ENCODE measurements at places on chromosomes 16 and 17.

- DNase-seq, result no peak
These were observed 87.3 kb downstream of the SPECC1 start for GRCh38 chr17:20096430-20096829.

- no peak for DNase-seq
These were observed 38.4 kb upstream of the STAC2 start for GRCh38 chr17:39264119-39264518.

DNA sequence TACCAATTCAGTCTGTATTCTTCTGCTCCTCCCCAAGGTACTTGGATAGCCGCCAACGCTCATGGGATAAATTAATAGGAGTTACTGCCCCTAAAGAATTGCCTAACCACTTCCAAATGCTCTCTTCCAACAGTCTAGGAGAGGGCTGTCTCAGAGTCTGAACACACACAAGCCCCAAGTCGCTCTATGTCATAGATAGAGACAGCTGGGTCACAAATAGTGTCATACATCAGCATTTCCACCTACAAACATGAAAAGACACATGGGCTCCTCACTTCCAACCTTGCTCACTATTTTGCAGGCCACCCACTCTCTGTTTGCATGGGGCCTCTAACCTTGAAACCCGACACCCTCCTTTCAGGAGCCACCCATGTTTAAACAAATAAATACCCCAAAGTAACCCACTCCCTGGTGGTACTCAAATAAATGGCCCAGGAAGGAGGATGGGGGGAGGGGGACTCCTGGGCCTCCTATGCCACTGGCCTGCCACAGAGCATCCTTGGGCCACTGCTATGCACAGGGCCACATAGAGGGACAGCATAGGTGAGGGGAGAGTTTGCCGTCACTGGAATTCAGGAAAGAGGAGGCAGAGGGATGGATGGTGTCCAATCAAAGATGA, 265.9 kb downstream of the SOX9 start:
- DNase-seq, result no peak

GRCh38 chr17:27671591-27671910, 40.6 kb downstream of the LGALS9 start:
- DNase-seq, result no peak

DNA sequence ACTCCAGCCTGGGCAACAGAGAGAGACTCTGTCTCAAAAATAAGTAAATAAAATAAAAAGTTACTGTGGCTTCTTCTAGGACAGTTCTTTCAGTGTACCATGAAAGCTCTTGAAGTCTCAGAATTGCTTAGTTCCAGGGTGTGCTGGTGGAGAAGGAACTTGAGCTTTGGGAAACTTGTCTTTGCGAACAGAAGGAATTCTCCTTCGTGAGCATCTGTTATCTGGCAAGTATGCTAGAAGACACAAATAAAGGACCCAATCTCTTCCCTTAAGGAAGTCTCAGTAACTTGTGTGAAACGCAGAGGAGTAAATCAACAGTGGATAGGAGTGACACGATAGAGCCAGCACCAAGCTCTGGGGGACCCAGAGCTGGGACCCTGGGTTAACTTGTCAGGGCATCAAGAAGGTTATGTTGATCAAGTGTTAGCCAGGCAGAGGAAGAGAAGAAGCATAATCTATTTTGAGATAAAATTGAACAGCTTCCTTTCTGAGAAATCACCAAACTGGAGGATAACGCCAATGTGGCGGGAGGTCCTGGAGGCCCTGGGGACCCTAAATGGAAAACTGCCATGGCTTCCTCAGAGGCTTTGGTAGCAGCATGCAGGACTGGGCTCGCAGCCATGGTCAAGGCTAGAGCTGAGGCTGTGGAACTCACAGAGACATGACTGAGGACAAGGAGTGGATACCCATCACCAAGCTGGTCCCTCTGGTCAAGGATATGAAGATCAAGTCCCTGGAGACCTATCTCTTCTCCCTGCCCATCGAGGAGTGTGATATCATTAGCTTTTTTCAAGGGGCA, 72.1 kb upstream of the HAS3 start:
- DNase-seq, result no peak

GRCh38 chr16:86452451-86452850, 57.9 kb upstream of the FOXF1 start:
- DNase-seq, result no peak

DNA sequence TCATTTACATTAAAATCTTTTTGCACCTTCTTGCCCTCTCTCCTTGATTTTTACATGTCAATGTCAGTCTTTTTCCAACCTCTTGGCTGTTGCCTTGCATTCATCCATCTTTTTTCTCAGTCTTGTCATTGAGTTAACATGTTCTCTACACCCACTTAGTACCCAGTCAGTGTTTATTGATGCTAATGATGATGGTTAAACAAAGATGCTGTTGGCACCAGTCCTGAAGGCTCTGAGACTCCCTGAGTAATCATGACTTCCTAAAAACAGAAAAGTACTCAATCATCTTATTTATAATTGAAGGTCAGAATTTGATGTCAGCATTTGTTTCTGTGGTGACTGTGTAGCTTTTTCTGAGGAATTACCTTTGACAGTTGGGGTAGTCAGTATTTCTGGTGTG, 104.5 kb downstream of the NLK start:
- DNase-seq, result no peak

GRCh38 chr17:76176701-76177574, 35.9 kb upstream of the FOXJ1 start:
- no peak for DNase-seq

DNA sequence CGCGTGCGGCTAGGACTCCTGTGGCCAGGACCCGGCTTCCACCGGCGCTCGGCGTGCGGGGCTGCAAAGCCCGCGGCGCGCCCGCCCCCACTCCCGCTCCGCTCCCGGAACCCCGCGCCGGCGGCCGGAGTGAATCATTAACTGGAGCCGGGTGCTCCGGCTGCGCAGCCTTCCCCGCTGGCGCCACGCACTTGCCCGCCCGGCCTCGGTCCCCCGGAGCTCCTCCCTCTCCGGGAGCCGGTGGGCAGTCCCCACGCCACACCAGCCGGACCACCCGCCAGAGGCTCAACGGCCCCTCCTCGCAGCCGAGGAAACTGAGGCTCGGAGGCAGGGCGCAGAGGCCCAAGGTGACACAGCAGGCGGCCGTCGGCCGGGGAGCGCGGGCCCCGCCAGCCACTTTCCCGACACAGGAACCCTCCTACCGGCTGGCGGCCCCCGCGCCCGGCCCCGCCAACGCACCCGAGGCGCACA, 580 bp downstream of the BCAR1 start:
- no peak for DNase-seq

GRCh38 chr17:9202532-9202931, 181.2 kb downstream of the NTN1 start:
- DNase-seq, result no peak

DNA sequence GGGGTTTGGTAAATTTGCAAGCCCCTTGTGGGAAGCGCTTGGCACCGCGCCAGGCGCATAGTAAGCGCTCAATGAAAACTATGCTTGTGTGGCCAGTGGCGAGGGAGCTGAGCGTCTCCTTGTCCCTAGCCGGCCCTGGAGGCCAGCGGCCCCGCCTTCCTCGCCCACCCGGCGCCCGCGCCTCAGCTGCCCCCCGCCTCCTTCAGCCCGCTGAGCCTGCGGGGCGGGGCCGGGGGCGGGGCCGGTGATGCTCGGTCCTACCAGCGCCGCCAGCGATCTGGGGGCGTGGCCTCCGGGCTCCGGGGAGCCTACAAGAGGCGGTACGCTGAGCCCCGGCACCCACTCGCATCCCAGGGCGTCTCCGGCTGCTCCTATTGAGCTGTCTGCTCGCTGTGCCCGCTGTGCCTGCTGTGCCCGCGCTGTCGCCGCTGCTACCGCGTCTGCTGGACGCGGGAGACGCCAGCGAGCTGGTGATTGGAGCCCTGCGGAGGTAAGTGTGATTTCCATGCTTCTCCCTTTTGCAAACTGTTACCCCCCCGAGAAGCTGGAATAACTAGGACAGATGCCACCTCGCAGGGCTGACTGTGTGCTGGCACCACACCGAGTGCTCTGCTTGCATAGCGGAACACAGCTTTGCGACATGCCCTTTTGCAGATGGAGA, at the start of gene CRISPLD2:
TSS of gene CRISPLD2 (plus strand) at position 342 of the 661 bp plus-strand sequence. CDS start 18,511 bp downstream, outside the sequence.
- peak; percentile 77 for DNase-seq
